M059J (cell line): ENCODE measurements at places on chromosomes 6 and 20.

GRCh38 chr20:20664795-20665589, 47.5 kb downstream of the RALGAPA2 start:
- peak; percentile 53 for DNase-seq

DNA sequence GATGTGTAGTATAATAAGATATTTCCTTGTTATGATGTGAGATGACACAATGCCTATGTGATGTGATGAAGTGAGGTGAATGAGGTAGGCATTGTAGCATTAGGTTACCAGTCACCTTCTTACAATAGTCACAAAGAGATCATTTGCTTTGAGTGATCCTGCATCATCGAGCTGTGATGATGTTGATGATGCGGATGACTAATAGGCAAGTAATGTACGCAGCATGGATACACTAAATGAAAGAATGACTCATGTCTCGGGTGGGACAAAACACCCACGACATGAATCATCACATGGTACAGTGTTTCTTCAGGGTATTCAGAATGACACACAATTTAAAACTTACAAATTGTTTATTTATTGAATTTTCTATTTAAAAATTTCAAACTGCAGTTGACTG, 806.3 kb upstream of the GJE1 start:
- DNase-seq: peak; percentile 100

DNA sequence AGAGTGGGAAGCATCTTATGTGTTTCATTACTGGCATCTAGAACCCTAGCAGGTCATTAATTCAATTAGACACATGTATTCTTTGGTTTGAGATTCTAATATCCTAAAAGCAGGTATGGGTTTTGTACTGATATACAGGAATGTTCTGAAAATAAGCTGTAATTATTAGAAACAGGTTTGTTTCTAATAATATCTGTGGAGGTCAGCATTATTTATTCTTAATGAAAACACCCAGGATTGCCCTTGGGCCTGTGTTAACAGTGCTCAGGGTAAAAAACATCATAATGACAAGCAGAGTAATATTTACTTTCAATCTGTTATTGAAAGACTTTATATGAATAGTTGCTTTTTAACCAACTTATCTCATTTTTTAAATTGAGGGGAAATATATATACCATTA, 8.0 kb upstream of the TULP4 start:
- no peak for DNase-seq

DNA sequence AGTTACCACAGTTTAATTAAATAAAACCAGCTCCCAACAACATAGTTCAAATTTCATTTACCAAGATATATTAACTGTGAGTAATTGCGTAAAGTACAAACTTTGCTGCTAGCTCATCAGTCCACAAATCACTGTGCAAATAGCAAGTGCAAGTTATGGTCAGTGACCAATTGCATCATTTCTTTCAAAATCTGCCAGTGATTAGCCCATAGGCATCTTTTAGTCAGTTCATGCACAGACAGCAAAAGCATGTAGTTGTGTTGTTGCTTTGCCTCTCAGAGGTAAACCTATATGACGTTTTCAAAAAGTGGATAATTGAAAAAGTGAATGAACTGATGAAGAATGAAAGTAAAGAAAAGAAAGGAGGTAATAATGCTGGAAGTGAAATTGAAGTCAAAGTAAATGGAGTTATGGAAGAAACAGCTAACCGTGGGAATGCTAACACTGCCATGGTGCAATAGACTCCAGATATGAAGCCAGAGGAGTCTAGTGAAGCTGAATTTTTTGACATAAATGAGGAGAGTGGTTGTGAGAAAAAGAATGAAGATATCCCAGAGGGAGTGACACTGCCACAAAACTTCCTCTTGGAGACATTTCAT, 36.5 kb downstream of the ENPP1 start:
- DNase-seq: no peak

DNA sequence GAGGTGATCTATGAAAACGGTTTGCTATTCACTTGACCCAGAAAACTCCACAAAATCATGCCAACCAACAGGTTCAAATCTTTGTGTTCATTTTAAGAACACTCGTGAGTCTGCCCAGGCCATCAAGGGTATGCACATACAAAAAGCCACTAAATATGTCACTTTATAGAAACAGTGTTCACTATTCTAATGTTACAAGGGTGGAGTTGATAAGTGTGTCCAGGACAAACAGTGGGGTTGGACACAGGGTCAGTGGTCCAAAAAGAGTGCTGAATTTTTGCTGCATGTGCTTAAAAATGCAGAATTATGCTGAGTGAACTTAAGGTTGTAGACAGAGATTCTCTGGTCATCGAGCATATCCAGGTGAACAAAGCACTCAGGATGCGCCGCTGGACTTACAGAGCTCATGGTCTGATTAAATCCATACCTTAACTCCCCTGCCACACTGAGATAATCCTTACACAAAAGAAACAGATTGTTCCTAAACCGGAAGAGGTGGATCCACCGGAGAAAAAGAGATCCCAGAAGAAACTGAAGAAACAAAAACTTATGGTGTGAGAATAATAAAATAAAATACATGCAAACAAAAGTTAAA, 23.5 kb downstream of the KIAA0408 start:
- DNase-seq: no peak

DNA sequence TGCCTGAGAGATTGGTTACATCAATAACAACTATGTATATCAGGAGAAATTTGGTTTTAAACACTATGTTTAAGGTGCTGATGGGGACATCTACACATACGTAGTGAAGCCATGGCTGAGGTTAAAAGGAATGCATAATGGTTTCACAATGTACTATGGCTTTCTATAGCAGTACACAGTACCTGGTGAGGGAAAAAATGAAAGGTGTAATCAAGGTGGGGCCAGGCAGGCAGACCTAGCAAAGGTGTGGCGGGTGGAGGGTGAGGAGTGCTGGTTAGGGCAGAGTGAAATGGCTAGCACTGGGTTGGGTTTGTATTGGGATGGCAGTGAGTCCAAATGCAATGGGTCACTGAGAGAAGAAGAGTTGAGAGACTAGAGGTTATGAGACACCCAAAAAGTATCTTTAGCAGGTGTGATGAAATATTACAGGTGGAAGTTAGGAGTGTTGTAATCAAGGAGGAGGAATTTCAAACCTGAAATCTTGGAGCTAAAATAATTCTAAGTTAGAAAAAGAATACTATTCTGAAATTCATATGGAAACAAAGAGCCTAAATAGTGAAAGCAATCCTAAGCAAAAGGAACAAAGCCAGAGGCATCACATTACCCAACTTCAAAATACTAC, 22.3 kb downstream of the PAQR8 start:
- DNase-seq: no peak

- DNase-seq: peak; percentile 39
Measured at GRCh38 chr20:39358052-39358451, 395.9 kb downstream of the DHX35 start.

DNA sequence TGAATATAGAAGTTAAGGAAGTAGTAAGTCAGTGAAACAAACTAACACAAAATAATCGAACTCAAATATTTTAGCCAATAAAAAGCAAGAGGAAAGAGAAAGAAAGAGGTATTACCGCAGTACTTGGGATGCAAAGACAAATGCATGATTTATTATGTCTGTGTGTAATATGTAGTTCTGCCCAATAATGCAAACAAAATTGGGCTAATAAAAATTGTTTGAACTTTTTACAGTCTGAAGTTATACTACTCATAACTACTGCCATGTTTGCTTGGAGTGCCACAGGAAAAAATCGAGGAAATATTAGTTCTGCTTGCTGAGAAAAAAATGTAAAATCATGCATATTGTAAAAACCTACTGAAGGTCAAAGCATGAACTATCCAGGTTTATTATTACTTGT, 360.3 kb upstream of the KCNQ5 start:
- DNase-seq: no peak

DNA sequence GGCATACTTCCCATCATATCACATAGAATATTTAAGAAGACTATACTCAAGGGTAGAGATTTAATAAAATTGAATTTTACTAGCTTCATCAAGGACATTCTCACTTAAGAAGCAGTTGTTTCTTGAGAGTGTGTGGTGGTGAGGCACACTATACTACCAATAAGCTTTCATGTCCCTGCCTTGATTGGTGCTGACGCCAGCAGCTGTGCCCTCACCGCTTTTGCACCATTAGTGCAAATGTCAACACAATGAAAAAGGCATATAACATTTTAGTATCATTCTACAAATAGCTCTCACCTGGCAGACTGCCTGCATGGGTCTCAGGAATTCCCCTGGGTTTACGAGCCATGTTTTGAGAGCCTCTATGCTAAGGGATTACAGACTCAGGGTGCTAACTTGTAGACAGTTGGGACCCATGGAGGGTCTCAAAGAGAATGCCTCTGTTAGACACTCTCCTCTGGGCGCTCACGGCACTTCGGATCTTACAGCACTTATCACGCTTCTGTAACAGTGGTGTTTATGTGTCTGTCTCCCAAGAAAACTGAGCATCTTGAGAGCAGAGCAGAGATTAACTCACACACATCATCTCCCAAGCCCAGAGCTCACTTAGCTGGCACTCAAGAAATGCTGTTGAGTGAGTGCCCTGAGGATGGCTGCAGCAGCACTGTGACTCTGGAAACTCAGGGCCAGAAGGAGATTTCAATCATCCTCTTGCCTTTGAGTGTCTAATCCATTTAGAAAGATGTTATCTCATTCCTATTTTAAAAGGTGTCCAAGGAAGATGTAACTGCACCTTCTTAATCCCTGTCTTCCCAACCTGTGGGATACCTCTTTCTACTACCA, 143.3 kb upstream of the GPR6 start:
- peak; percentile 7 for DNase-seq

DNA sequence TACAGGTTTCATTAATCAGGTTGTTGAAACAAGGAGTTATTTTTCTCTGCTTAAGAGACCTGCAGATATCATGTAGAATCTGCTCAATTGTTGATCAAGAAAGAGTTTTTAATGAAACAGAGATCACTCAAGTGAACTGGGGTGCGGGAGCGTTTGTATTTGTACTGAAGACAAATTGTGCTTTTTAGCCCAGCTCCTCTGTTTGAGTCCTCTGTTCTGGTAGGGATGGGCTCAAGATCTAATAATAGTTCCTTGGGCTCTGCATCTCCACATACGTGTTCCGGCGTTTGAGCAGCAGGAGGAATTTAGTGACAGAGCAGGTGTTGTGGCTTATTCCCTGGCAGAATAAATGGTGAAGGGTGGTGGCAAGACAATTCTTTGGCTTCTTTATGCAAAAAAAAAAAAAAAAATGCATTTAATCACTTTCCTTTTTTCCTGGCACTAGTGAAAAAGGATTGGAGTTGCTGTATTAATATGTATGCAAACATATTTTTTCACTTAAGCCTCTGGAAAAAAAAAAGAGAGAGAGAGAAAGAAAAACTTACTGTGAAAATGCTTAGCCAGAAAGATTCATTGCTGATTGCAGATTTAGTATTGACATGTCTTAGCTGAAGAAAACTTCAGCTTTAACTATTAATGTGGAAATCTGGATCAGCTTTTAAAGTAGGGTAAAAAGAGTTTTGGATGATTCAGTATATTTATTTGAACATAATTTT, 4.0 kb downstream of the CITED2 start:
- peak; percentile 82 for DNase-seq

GRCh38 chr6:98593676-98594075, 240.7 kb upstream of the POU3F2 start:
- no peak for DNase-seq

GRCh38 chr6:71967436-71967835, 81.1 kb downstream of the RIMS1 start:
- DNase-seq: peak; percentile 52

- DNase-seq: no peak
Measured at GRCh38 chr20:59006864-59007664, at the start of gene CTSZ. Gene CTSZ (minus strand): TSS chr20:59007254. CDS start chr20:59007128, 126 bp downstream.

GRCh38 chr20:40686893-40687292, 2.1 kb downstream of the MAFB start:
- DNase-seq: no peak

GRCh38 chr20:58523971-58524315, 8.7 kb upstream of the APCDD1L start:
- peak; percentile 86 for DNase-seq

- peak; percentile 37 for DNase-seq
Measured at GRCh38 chr20:4794846-4795245, 73.1 kb downstream of the PRND start.

- no peak for DNase-seq
Measured at GRCh38 chr6:155317186-155317585, 2.9 kb upstream of the TFB1M start.

GRCh38 chr6:132063738-132064137, 112.6 kb upstream of the CCN2 start:
- DNase-seq: peak; percentile 93

GRCh38 chr20:17619351-17620093, 49.6 kb downstream of the DSTN start:
- no peak for DNase-seq

GRCh38 chr6:53573299-53573698, 28.4 kb upstream of the GCLC start:
- no peak for DNase-seq

GRCh38 chr6:151067684-151068596, 171.8 kb upstream of the AKAP12 start:
- DNase-seq: peak; percentile 99

DNA sequence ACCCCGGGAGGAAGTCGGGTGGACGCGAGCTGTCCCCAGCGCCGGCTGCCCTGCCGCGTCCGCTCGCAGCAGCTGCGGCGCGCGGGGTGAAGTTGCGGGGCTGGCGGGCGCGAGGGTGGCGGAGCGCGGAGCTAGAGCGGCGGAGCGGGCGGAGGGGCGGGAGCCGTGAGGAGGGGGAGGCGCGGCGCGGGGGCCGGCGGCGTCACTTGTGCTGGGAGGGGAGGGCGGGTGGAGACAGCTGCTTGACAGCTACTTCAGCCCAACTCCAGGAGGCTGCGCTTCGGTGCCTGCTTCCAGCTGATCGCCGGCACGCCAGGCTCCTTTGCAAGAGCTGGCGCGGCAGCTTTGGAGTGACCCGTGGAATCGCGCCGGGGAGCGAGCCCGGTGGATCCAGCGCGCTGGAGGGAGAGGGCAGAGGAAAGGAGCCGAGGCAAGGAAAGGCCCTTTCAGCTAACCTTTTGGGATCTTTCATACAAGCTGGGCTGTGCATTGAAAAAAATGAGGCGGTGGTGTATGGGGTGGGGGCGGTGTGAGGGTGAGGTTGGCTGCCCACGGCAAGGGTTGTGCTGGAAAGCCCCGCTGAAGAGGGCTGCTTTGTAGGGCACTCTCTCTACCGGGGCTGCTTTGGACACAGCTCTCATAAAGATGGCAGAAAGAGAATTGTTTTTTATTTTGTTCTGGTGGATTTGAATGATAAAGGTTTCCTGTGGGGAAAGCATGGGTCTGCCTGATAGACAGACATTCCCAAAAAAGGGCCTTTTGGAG, 24.6 kb downstream of the RIPOR2 start:
- DNase-seq: peak; percentile 74
